ENCODE measurements at places on chromosomes 5 and 9.

GRCh38 chr9:10268531-10269485, 344.0 kb downstream of the PTPRD start:
- no peak for DNase-seq

- DNase-seq = no peak
Measured at GRCh38 chr5:56383761-56384160, 150.6 kb upstream of the ANKRD55 start.

GRCh38 chr5:119059740-119060255, 11.1 kb upstream of the DMXL1 start:
- no peak for DNase-seq

- DNase-seq = no peak
Measured at GRCh38 chr9:91118704-91119025, 243.1 kb downstream of the AUH start.

DNA sequence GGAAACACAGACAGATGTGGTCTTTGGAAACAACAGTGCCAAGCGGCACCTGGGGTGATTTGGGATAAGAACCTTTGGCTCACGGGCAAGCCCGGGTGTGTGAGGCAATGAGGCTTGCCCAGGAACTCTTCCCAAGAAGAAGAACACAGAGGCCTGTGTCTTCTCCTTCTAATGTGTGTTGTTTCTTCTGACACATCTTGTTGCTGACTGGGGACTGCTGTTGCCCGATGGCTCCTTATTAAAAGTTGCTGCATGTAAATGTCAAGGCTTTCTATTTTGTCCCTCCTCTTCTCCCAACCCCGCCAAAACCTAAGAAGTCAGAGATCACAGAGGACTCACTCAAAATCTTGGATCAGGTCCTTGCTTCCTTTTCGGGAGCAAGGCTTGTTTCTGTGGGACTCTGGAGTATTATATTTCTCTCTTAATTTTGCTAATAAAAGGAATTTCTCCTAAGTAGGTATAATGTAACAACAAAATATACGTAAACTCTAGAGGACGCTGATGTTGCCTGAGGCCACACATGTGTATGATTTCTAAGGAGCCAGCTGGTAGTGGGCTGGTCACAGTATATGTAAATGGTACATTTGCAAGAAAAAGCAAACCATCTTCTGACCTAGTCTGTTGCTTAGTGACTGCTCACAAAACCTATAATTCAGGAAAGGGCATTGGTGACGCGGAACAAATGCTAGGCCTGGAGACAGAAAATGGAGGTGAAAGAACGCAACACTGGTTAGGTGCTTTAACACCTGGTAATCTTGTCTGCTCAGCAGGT, 232.5 kb downstream of the GADD45G start:
- no peak for DNase-seq

GRCh38 chr9:114501796-114502682, 3.2 kb downstream of the WHRN start:
- no peak for DNase-seq

GRCh38 chr9:6632516-6633183, 12.9 kb downstream of the GLDC start:
- DNase-seq = no peak

- no peak for DNase-seq
Measured at GRCh38 chr5:139196296-139196956, 1.7 kb downstream of the SIL1 start.

DNA sequence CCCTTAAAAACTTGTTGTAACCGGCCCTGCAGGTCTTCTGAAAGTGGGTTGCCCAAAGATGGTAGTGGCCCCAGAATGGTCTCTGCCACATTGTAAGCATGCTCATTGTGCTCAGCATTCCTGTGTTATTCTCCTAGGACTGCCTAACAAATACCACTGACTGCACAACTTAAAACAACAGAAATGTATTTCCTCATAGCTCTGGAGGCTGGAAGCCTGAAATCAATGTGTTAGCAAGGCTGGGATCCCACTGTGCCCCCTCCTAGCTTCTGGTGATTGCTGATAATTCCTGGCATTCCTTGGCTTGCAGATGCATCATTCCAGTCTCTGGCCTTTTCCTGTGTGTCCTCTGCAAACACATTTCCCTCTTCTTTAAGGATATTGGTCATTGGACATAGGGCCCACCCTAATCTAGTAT, 3.4 kb upstream of the GCNT4 start:
- DNase-seq = no peak

- DNase-seq = no peak
Measured at GRCh38 chr9:86580688-86581087, 226.5 kb upstream of the TUT7 start.

DNA sequence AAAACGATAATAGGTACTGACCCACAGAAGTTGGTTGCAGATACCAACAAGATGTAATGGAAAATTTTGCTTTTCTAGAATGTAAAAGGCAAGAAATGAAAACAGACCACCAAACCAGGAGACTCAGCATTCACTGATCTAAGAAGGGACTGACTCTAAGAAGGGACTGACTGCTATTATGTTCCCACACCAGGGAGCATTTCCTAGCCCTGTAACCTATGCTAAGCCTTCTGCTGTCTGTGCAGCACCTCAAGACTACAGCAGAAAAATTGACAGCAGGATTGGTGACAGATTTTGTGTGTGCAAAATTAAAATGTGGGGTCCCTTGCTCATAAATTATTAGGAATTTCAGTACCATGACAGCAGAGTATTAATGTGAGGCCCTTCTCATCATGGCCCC, 154.8 kb downstream of the GABRB2 start:
- no peak for DNase-seq

- DNase-seq = no peak
Measured at GRCh38 chr9:112774006-112774996, 23.7 kb downstream of the SNX30 start.

- peak; percentile 76 for DNase-seq
Measured at GRCh38 chr9:20236676-20237075, 385.6 kb downstream of the MLLT3 start.

DNA sequence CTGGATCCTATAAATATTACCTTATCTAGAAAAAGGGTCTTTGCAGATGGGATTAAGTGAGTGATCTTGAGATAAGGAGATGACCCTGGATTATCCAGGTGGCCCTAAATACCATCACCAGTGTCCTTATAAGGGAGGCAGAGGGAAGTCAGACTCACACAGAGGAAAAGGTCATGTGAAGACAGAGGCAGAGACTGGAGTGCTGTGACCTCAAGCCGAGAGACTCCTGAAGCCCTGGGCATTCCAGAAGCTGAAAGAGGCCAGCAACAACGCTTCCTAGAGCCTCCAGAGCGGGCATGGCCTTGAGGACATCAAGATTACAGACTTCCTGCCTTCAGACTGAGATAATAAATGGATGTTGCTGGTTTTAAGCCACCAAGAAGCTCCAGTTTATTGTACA, 118.8 kb downstream of the ATPSCKMT start:
- no peak for DNase-seq

DNA sequence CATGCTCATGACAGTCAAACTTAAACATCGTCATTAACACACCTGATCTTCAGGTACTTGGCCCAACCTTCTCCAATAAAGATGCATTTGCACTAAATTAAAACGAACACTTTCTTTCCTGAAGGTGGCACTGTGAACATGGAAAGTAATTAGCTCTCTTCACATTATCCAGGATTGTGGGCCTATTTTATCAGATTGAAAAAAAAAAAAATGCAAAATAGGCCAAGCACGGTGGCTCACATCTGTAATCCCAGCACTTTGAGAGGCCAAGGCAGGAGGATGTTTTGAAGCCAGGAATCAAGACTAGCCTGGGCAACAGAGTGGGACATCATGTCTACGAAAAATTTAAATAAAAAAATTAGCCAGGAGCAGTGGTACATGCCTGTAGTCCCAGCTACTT, 14.4 kb upstream of the CDC20B start:
- DNase-seq = no peak

DNA sequence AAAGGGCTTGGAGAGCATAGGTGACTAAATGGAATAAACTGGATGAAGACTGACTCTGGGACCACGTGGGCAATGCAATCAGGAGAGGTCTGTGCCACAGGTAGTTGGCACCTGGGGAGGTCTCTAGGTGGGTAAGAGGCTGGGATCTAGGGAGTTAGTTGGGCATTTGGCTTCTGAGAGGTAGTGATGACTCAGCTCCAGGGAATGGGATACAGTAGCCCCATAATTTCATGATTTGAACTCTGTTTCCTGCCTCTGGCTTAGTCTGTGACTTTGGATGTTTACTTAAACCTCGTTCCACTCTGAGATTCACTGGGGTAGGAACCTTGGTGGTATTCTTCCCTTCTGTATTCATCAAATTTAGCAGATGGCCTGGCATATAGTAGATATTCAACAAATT, 240.8 kb downstream of the KIF4B start:
- DNase-seq = no peak

GRCh38 chr5:32020271-32020670, 153.8 kb downstream of the GOLPH3 start:
- DNase-seq = no peak

GRCh38 chr5:112648264-112648663, 89.4 kb upstream of the APC start:
- DNase-seq = no peak

DNA sequence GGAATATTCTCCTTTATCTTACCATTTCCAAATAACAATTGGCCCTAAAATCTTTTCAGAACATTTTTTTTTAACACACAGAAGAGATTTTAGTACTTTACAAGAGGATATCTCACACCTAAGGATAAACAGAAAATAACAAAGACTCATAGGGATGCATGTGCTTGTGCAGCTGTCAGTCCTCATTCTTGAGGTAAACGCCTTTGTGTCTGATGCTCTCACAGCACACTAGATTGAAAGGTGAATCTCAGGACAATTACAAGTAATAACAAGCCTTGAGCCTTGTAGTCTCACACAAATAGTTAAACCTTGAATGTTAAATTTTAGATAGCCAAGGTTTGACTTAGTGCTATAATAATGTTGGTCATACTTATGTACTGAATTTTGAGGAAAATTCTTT, 439.2 kb downstream of the PTPRD start:
- no peak for DNase-seq

DNA sequence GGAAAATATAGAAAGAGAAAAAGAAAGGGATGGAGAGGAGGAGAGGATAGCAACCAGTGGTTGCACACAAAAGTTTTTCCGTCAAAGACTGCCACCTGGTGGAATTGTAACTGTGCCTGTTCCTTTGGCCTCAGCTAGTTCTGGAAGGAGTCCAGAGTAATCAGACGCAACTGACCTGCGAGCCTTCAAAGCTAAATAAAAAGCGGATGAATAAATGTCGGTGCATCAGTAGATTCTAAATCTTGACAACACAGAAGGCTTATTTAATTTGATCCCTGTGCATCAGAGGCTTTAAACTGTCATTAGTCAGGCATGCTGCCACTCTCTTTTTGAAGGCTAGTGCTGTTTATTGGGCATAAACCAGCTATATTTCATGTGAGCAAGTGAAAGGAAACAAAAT, 132.9 kb upstream of the ACO1 start:
- no peak for DNase-seq

DNA sequence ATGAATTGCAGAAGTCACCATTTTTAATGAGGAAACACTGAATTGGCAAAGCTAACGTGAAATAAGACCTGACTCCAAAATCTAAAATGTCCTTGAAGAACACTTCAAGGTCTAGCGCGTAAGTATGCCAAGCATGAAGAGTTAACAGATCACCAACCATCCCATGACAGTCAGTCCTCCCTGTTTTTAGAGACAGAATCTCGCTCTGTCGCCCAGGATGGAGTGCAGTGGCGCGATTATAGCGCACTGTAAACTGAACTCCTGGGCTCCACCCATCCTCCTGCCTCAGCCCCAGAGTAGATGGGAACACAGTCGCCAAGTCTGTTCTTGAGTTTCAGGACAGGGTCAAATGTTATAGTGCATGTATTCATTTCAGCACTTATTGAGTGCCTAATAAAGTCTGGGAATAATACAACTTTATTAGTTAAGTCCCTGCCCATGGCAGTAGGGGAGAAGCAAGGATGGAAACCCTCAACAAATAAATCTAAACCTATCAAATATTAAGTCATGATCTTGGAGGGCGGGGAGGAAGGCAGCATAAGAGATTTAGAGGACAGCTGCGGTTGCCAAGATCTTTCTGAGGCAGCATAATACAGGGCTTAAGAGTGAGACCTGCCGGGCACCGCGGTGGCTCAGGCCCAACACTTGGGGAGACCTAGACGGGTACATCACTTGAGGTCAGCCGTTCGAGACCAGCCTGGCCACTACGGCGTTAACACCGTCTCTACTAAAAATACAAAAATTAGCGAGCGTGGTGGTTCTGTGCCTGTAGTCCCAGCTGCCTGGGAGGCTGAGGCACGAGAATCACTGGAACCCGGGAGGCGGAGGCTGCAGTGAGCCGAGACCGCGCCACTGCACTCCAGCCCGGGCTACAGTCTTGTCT, 1.1 kb downstream of the ATPSCKMT start:
- DNase-seq = no peak

- no peak for DNase-seq
Measured at GRCh38 chr9:72635197-72635596, 113.8 kb downstream of the TMC1 start.

- DNase-seq = no peak
Measured at GRCh38 chr5:115440782-115441451, 103.7 kb downstream of the FEM1C start.

GRCh38 chr9:114465417-114465816, 39.9 kb downstream of the WHRN start:
- DNase-seq = no peak

DNA sequence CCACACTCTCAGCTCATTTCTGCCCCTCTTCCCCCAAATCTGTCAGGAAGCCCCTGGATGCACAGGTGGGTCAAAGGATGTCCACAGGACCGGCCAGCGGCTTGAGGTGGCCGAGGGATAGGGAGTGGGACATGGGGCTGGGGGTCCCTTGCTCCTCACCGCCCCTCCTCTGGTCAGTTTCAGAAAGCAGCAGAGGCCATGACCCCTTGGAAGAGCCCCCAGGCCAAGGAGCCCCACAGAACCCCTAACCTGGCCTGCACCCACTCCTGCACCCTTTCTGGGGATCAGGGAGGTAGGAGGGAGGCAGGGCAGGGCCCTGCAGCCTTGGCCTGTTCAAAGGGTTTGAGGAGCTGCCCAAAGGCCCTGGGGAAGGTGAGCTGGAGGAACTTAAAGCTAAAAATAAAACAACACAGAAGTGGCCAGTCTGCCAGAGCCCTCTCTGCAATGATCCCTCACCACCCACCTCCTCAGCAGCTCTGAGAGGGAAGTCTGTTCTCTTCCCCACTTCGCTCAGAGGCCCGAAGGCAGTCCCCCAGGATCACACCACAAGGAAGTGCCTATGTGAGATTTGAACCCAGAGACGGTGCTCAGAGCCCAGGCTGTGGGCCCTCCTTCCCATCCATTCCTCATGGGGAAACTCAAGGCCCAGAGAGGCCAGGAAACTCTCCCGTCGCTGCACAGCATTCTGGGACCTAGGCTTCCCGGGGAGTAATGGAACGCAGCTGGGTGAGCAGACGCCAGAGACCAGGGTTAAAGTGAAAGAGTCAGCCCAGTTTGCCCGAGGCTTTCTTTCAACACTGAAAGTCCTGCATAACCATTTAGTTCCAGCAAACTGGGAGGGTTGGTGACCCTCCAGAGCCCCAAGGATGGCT, 910 bp downstream of the ENG start:
- DNase-seq = no peak

GRCh38 chr5:35773967-35774366, 82.7 kb upstream of the IL7R start:
- DNase-seq = no peak

DNA sequence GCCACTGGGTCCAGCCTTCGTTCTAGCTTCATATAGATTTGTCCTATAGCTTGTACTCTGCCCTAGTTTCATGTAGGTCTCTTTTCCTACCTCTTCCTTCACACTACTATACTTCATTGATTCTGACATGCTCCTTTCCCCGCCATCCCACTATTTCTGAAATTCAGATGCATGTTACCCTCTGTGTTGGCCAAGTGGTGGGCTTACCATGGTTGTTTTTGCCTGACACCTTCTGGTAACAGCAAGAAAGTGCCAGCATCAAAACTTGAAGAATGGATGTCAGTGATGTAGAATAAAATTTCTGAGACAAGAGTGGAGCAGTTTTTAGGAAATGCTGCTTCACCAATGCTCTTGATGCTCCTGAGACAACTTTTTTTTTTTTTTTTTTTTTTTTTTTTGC, 19.5 kb upstream of the SERINC5 start:
- DNase-seq = no peak
